ENCODE measurements at places on chromosomes 16 and 17. TPM values are rescaled to one million over a fixed set of nuclear protein-coding genes. Genes with fewer than 3 reads are reported as not detected.

DNA sequence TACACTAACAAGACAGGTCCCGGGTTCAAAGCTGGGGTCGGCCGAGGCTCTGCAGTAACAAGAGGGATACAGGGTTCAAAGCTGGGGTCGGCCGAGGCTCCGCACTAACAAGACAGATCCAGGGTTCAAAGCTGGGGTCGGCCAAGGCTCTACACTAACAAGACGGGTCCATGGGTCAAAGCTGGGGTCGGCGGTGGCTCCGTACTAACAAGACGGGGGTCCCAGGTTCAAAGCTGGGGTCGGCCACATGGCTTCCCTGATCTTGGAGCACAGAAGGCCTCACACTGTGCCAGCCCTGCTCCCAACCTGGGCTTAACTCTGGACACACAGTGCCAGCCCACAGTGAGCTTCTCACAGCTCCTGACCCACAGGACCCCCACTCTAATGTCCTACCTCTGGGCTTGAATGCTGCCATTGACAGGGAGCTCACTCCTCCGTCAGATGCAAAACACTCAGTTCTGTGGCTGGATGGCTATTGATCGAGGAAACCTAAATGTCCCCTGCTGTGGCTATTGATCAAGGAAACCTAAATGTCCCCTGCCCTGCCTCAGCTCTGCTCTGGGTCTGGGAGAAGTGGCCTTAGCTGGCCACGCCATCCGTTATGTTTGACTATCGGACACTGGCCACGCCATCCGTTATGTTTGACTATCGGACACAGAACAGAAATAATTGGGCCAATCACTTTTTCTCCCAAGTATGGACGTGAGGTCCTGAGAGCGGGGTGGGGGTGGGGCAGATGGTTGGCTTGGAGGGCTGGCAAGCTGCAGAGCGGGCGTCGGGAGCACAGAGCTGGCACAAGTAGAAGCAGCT lies 54.6 kb upstream of the DOC2B start:
- no peak for DNase-seq

DNA sequence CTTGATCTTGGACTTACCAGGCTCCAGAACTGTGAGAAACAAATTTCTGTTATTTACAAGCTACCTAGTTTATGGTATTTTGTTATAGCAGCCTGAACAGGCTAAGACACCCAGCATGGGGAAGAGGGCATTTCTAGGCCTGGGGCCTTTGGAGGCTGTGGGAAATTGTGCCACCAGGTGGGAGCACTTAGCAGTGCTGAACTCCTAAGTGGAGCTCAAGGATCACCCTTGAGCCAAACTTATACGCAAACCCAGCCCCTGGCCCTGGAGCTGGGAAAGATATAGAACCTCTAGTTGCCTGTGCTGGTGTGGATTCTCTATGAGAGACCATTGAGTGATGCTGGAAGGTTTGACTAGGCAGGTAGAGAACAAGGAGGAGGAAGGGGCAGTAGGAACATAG lies 36.1 kb downstream of the MIS12 start:
- DNase-seq, result no peak

GRCh38 chr16:57648581-57649442 lies 19.3 kb upstream of the ADGRG3 start:
- DNase-seq, result no peak

Gene SLC47A2
- 0.21 TPM for total RNA-seq

DNA sequence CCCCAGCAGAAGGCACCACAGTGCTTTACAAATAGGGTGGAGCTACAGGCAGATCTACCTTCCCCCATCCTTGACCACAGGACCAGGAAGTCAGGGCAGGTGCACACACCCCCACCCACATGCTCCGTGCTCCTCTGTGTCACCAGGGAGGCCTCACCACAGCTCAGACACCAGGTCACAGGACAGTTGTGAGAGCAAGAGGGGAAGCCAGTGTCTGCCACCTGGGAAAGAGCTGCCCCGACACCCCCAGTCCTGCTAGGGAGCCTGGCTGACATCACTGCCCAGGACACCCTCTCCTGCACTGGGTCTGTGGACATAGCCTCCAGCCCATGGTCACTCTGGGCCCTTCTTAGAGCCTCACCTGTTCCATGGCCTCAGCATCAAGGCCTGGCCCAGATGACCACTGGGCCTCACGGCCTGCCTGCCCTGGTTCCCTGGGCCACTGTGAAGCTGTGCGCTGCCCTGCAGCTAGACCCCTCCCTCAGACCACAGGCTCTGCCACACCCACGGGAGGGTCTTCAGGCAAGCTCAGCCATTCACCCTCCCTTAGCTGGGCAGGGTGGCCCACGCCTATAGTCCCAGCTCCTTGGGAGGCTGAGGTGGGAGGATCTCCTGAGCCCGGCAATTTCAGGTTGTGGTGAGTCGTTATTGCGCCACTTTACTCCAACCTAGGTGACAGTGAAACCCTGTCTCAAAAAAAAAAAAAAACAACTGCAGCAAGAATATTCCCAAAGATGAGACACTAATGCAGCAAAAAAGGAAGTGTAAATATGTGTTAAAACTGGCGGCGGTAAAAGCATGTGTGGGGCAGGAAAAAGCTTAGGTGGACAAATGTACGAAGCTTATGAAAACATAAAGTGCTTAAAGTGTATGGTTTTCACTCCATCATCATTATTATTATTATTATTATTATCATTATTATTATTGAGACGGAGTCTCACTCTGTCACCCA lies 14.2 kb downstream of the POLR3K start:
- no peak for DNase-seq

Gene TBC1D3L
- total RNA-seq, result 3.9 TPM

DNA sequence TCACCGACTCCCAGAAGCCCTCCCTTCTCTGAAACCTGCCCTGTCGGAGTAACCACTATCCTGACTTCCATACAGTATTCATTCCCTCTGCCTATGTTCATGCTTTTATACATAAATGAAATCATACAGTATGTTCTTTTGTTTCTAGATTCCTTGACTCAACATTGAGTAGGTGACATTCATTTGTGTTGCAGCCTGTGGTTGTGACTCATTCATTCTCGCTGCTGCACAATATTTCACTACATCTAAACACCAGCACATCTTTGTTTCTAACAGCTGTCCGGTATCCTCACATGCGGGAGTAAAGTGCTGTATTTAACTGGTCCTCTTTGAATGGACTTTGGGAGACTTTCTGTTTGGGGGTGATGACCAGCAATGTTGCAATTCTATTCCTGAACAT lies 135.0 kb upstream of the FOXF1 start:
- no peak for DNase-seq

Gene XPO6
- total RNA-seq, result 85.7 TPM

Gene SLC43A2
- 6.8 TPM for total RNA-seq

DNA sequence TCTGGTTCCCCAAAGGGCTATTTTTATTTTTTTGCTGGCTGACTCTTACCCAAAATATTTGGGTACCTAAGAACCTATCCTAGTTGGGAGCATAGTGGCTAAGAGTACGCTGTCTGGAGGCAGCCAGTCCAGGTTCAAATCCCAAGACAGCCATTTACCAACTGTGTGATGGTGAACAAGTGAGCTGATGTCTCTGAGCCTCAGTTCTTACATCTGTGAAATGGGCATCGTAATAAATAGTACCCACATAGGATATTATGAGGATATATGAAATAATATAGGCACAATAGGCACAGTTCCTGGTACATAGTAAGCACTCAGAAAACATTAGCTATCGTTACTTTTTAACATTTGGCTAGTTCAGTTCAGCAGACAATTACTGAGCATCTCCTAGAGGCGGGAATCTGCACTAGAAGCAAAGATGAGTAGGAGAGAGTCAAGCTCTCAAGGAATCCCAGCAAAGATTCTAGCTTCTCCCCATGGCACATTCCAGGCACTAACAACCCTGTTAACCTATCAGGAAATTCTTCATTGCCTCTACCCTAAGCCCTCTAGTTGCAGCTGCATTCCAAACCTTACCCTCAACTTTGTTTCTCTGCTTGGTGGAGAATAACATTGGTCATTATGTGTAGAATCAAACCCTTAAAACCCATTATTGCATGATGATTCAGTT lies 31.6 kb downstream of the GPR139 start:
- no peak for DNase-seq

GRCh38 chr16:12680531-12680930 lies 123.2 kb downstream of the CPPED1 start:
- DNase-seq, result no peak

- no peak for DNase-seq
Observed at GRCh38 chr16:67999985-68000384, 701 bp upstream of the DPEP2 start.

- DNase-seq, result no peak
Observed at GRCh38 chr17:39665642-39666224, 584 bp downstream of the TCAP start.

- no peak for DNase-seq
Observed at GRCh38 chr16:4487955-4488498, 11.8 kb downstream of the HMOX2 start.

GRCh38 chr16:74667255-74667700 lies 601 bp upstream of the RFWD3 start:
- DNase-seq, result peak; percentile 1

Gene ARL17B
- total RNA-seq, result 17.1 TPM

Gene SP2
- 1.9 TPM for total RNA-seq

GRCh38 chr17:47844814-47845715 lies 4.0 kb upstream of the SCRN2 start:
- DNase-seq, result no peak

DNA sequence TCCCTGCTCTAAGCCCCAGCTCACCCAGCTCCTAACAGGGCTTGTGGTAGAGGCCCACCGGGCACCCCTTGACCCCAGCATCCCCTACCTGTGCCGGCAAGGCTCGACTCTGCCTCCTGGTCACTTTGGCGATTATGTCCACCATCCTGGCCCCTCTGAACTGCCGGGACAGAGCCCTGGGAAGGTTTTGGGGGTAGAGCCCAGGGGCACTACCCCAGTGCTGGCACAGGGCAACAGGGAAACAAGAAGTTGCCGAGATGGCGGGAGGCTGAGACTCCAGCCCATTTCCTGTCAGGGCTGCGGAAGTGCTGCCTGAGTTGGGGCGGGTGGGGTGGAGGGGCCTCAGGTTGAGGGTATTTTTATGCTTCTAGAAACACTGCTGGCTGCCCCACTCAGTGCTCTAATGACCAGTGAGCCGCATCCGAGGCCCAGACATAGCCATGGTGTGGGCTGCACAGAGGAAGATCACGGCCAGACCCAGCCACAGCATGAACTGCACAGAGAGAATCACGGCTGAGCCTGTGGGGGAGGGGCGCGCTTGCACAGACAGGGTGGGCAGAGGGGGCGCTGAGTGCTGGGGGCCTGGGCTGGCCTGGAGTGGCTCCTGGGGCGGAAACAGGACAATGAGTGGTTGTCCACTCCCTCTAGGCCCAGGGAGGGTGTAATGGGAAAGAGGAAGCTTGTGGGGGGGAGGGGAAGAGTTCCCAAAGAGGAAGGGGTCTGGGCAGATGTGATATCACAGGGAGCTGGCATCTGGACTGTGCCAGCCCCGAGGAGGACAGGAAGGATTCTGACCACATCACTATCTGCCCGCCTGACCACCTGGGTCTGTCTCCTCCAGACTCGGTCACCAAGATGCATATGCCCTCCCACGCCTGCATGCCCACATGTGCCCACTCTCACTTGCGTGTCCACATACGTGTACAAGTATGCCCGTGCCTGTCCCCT lies 22.3 kb downstream of the ARHGAP27 start:
- DNase-seq, result no peak

Gene ZNF287
- total RNA-seq, result 18.2 TPM

DNA sequence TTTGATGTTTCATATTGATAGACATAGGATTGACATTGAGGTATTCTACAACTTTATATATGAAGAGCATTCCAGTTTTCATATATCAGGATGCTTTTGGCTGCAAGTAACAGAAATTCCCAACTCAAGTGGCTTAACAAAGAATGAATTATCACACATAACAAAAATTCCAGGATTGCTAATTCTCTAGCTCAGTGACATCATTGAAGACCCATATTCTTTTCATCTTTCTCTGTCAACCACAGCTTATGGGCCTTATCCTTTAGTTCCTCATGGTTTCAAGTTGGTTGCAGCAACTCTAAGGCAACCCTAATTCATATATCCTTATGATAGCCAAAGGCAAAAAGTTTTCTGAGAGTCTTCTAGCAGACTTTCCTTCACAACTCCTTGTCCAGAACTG lies 91.5 kb upstream of the HAS3 start:
- DNase-seq, result no peak

DNA sequence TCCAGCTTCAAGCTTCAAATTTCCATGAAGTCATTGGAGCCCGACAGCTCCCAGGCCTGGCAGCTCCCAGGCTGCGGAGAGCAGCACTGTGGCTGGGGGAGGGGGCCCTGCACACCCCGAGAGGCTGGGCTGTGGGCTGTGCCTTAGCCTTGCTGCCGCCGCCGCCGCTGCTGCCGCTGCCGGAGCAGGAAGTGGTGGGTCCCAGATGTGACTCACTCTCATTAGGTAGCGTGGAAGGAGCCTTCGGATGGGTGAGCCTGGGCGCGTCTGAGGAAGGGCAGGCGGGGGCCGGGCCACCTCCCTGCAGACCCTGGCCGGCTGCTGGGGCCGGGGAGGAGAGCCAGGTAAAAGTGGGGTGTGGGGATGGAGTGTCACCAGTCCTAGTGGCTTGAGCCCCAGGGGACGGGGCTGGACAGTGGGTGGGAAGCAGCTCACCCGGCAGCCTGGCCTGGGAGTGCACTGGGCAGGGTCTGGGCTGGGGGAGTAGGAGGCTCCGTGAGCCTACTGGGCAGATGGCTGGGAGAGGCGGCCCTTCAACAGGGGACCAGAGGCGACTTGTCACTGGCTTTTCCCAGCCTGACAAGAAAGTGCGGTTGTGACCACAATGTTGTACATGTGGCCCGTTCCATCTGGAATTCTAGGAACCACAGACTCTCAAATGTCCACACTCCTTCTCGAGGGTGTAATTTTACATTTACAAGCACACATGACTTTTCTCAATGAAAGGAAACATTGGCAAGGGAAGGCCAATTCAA lies at the start of gene ADCY7:
TSS of gene ADCY7 (plus strand) at position 215 of the 755 bp plus-strand sequence. CDS start 21,629 bp downstream, outside the sequence.
- DNase-seq, result peak; percentile 15

Gene CEP112
- 36.6 TPM for total RNA-seq

- DNase-seq, result no peak
Observed at GRCh38 chr16:84810518-84811273, 9.1 kb upstream of the CRISPLD2 start.

- DNase-seq, result no peak
Observed at GRCh38 chr17:42111871-42112551, 503 bp downstream of the DHX58 start.

DNA sequence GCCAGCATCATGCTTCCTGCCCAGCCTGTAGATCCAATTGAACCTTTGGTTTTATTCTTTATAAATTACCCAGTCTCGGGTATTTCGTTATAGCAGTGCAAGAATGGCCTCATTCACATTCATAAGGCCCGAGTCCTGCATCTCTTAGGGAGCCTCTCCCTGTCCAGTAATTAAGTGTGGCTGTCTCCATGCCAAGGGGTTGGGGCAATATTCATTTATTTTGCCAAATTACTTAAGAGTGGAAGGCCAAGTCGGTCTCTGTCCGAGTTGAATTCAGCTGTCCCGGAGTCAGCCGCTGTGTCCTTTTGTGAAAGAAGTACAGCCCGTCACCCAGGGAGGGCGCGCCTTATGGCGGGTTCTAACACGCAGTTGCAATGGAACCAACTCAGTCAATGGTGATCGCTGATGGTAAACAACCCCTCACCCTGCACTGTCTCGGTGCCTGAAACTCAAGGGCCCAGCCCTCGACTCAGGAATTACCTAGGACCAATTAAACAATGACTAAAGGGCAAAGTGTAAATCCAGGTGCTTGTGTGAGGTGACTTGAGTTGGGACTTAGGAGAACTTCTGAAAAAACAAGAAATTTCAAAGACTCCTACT lies 22.2 kb downstream of the KIAA0513 start:
- DNase-seq, result no peak
